ENCODE measurements at places on chromosomes 2 and 18. TPM values are rescaled to one million over a fixed set of nuclear protein-coding genes. Genes with fewer than 3 reads are reported as not detected.

The MLPH gene
- total RNA-seq = 11.7 TPM

The FOXD4L1 gene
- not detected for total RNA-seq

The ATP6V1B1 gene
- total RNA-seq = 0.51 TPM

The ST8SIA3 gene
- total RNA-seq = not detected

The CTIF gene
- 79.6 TPM for total RNA-seq
